T-helper 2 cell treated with Interferon-gamma antibody and Interleukin-4, amounts not matched to agents 5 μg/mL and 100 μg/mL, for 36 hours (primary cell): ENCODE measurements at places on chromosomes 12 and 14.

DNA sequence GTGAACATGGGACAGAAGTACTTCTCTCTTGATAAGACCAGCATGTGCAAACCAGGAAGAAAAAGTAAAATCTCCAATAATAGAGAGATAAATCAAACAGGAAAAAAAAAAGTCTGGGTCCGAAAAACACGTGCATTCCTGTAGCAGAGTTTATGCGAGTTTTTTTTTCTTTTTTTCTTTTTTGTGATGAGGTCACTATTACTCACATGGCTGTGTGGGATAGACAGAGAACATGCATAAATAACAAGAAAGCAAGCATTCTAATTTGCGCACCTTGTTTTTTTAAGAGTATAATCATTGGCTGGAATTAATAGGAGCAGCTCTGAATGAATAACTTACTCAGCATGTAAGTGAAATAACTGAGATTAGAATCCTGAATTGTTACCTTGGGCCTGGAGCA is 91.9 kb upstream of the CPM start:
- no peak overlapping the region for H3K27ac ChIP-seq
- H3K36me3 ChIP-seq, result no peaks in the 10 kb centered on the region
- no peaks in the 10 kb centered on the region for H3K27me3 ChIP-seq
- no peaks in the 10 kb centered on the region for H3K4me1 ChIP-seq

GRCh38 chr14:30520536-30520935 is 38.4 kb upstream of the G2E3 start:
- no peak overlapping the region for H3K27ac ChIP-seq
- no peak overlapping the region for H3K4me3 ChIP-seq
- no peaks in the 10 kb centered on the region for H3K36me3 ChIP-seq

DNA sequence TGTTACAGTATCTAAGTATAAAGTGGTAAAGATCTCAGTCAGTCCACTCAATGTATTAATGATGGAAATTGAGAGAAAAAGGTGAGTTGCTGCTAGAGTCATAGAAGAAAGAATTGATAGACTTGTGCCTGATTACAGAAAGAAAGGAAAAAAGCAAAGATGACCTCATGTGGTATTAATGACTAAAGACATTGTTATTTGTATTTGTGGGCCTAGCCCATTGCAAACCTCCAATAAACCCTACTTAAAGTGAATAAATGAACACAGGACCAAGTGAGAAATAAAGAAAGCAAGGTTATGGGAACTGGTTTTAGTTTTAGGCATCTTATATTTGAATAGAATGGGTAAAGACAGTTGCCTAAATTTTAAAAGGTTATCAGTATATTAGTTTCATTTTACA is 105.5 kb downstream of the SYT1 start:
- no peaks in the 10 kb centered on the region for H3K4me1 ChIP-seq
- H3K4me3 ChIP-seq, result no peak overlapping the region
- no peaks in the 10 kb centered on the region for H3K27me3 ChIP-seq
- H3K27ac ChIP-seq, result no peak overlapping the region
- DNase-seq, result no peak
- no peaks in the 10 kb centered on the region for H3K36me3 ChIP-seq

DNA sequence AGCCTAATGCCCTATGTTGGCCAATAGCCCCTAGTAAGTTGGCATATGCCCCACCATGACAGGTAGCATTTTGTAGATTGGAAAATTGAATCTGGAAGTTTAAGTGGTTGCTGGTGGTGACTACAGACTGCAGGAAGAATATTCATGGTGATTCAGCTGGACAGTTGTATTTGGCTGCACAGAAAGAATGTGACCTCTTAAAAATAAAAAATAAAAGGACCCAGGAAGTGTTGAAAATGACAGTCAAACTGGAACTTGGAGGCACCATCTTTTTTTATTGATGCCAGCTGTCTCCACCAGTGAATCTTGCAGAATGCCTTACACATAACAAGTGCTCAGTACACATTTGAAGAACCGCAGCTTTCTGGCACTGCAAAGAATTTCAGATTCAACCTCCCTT is 73.9 kb downstream of the PRMT8 start:
- no peak overlapping the region for H3K27ac ChIP-seq
- no peaks in the 10 kb centered on the region for H3K36me3 ChIP-seq
- no peak for DNase-seq
- H3K4me1 ChIP-seq, result peaks cover 4% of the 10 kb centered on the region
- peaks cover 2% of the 10 kb centered on the region for H3K27me3 ChIP-seq

DNA sequence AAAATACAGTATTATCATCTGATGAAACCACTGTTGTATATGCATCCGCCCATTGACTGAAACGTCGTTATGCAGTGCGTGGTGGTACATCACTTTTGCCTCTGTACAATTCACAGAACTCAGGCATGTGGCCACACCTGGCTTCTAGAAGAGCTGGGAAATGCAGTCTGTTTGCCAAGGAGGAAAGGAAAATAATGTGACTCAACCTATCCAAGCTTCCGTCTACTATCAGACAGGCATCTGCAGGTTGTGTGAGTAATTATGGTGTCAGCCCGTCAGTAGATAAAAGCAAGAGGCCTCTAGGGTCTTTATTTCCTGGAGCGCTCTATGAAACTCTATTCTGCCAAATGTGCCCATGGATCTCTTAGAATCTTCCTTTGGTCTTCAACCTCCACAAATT is 111.6 kb downstream of the BBS10 start:
- H3K27ac ChIP-seq, result no peak overlapping the region
- DNase-seq, result no peak
- no peaks in the 10 kb centered on the region for H3K4me1 ChIP-seq
- H3K4me3 ChIP-seq, result no peak overlapping the region
- no peaks in the 10 kb centered on the region for H3K27me3 ChIP-seq
- no peaks in the 10 kb centered on the region for H3K36me3 ChIP-seq

DNA sequence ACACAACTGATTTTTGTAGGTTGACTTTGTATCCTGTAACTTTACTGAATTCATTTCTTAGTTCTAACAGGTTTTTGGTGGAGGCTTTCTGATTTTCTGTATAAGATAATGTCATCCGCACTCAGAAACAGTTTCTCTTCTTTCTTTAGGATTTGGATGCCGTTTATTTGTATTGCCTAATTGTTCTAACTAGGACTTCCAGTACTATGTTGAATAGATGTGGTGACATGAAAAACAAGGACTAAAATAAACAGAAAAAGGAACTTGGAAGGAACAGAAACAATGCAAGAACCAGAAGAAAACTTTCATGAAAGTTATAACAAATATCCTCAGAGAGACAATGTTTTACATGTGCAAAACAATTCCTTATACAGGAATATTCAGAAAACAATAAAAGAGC is 100.3 kb downstream of the GTF2A1 start:
- DNase-seq, result no peak
- H3K36me3 ChIP-seq, result peaks cover 2% of the 10 kb centered on the region
- peaks cover 7% of the 10 kb centered on the region for H3K4me1 ChIP-seq
- H3K27me3 ChIP-seq, result no peaks in the 10 kb centered on the region
- H3K4me3 ChIP-seq, result no peak overlapping the region

GRCh38 chr14:101355284-101355683 is 206.0 kb upstream of the DIO3 start:
- H3K4me1 ChIP-seq, result no peaks in the 10 kb centered on the region
- no peaks in the 10 kb centered on the region for H3K36me3 ChIP-seq
- no peak for DNase-seq
- H3K27ac ChIP-seq, result no peak overlapping the region

DNA sequence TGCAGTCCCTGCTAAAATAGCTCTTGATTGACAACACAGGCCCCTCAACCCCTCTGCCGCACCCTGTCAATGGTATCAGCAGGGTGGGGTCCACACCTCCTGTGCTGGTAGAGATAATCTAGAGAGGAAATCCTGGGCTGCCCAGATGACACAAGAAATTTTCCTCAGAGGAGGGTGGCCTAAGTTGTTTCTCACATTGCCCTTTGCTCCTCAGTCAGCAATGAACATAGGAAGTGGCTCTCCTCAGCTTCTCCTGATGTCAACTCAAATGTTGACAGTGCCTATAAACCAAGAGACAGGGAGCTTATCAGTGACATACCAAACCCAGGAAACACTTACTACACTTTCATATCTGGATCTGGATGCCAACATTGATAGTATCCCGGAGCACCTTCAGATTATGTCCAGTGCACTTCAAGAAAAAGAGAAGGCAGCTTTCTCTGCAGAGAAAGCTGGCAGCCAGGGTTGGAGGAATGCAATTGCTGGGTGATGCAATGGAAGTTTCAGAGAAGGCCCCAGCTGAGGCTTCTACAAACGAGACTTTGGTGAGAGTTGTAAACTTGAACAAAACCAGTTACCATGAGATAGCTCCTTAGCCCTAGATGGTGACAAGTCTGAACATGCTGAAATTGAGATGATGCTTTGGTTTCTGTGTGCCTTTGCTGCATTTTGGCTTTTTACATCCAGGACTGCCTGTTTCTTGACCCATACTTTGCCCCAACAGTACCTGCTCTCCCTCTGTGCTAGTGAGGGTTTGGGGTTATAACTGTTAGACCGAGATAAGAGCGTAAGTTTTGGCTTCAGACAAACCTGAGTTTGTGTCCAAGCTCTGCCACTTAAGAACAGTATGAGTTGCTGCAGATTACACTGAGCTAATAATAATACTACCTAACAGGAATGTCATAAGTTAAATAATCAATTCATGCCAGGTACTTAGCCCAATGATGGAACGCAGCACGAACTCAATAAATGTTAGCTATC is 183.5 kb downstream of the NUAK1 start:
- peaks cover 6% of the 10 kb centered on the region for H3K27me3 ChIP-seq
- H3K36me3 ChIP-seq, result no peaks in the 10 kb centered on the region
- no peak overlapping the region for H3K27ac ChIP-seq
- no peak for DNase-seq
- no peaks in the 10 kb centered on the region for H3K4me1 ChIP-seq
- H3K4me3 ChIP-seq, result no peak overlapping the region

- H3K27ac ChIP-seq, result no peak overlapping the region
- H3K27me3 ChIP-seq, result no peaks in the 10 kb centered on the region
- no peak overlapping the region for H3K4me3 ChIP-seq
- no peaks in the 10 kb centered on the region for H3K4me1 ChIP-seq
Observed at GRCh38 chr12:95634622-95635621, 83.6 kb upstream of the USP44 start.

DNA sequence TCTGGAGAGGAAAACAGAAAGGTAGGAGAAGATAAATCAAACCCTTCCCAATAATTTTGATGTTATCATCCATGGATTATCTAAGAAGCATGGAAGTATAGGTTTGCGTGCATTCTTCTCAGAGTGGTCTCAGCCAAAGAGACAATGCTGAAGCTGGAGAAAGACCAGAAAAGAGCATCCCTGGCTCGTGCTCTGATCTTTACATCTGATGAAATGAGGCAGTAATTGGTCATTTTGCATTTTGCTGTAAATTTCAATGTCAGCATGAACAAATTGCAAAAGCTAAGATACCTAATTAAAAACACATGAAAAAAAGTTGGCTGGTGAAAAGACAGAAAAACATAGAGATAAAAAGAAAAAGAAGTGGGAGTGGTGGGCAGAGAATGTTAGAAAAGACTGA is 252.4 kb downstream of the ITPR2 start:
- no peak for DNase-seq
- peaks cover 10% of the 10 kb centered on the region for H3K4me1 ChIP-seq
- no peak overlapping the region for H3K27ac ChIP-seq
- no peak overlapping the region for H3K4me3 ChIP-seq

DNA sequence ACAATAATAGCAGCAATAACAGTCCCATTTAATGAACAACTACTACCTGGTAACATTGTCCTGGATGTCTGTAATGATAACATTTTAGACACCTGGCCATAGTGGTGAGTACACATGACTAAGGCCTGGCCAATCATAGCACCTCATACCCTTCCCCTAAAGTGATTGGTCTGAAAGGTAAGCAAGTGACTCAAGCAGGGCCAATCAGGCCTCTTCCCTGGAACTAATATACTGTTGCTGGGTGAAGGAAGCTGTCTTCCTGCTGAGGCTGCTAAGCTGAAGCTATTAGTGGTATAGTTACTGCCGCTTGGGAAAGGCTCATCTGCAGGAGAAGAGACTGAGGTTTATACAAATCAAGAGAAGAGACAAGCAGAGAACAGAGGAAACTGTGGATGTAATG is 18.7 kb upstream of the NOS1 start:
- no peak for DNase-seq
- H3K4me3 ChIP-seq, result no peak overlapping the region
- no peak overlapping the region for H3K27ac ChIP-seq
- no peaks in the 10 kb centered on the region for H3K27me3 ChIP-seq
- H3K4me1 ChIP-seq, result no peaks in the 10 kb centered on the region
- H3K36me3 ChIP-seq, result no peaks in the 10 kb centered on the region

- peaks cover 2% of the 10 kb centered on the region for H3K27me3 ChIP-seq
- H3K27ac ChIP-seq, result no peak overlapping the region
- DNase-seq, result no peak
- H3K36me3 ChIP-seq, result no peaks in the 10 kb centered on the region
Observed at GRCh38 chr12:116346741-116347140, 69.2 kb upstream of the MED13L start.

GRCh38 chr12:26268841-26269561 is 73.6 kb downstream of the SSPN start:
- no peaks in the 10 kb centered on the region for H3K36me3 ChIP-seq
- H3K4me1 ChIP-seq, result no peaks in the 10 kb centered on the region
- H3K27ac ChIP-seq, result no peak overlapping the region
- no peak overlapping the region for H3K4me3 ChIP-seq

- no peaks in the 10 kb centered on the region for H3K27me3 ChIP-seq
- no peak overlapping the region for H3K27ac ChIP-seq
- H3K36me3 ChIP-seq, result peaks cover 28% of the 10 kb centered on the region
- no peak overlapping the region for H3K4me3 ChIP-seq
Observed at GRCh38 chr12:118350908-118351559, 21.7 kb downstream of the TAOK3 start.

DNA sequence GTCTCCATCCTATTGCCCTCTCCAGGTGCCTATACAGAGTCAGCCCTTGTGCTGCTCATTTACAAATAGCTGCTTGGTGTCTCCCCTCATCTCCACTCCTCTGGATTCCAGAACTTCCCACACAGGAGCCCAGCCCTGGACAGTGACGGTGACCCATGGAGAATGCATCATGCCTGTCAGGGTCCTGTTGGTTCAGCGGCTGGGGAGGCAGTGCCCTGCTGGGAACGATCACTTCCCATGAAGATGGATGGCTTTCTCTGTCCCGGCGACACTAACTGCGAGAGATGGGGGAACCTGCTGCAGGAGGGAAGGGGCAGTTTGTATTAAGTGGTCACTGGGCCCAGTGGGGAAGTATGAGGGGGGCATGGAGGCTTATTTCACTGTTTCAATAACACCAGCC is 395.0 kb upstream of the TBX3 start:
- no peak for DNase-seq
- H3K27ac ChIP-seq, result no peak overlapping the region
- no peaks in the 10 kb centered on the region for H3K27me3 ChIP-seq
- H3K4me3 ChIP-seq, result no peak overlapping the region
- no peaks in the 10 kb centered on the region for H3K4me1 ChIP-seq
- H3K36me3 ChIP-seq, result no peaks in the 10 kb centered on the region

- no peaks in the 10 kb centered on the region for H3K4me1 ChIP-seq
- H3K4me3 ChIP-seq, result no peak overlapping the region
- no peak for DNase-seq
Observed at GRCh38 chr12:70847871-70848270, 72.7 kb downstream of the PTPRR start.

GRCh38 chr12:4154672-4155225 is 118.8 kb upstream of the CCND2 start:
- peak overlapping the region; percentile 68 for H3K4me3 ChIP-seq
- H3K27me3 ChIP-seq, result no peaks in the 10 kb centered on the region
- H3K4me1 ChIP-seq, result peaks cover 78% of the 10 kb centered on the region
- no peak for DNase-seq

GRCh38 chr14:69013943-69014782 is 35.1 kb upstream of the ACTN1 start:
- H3K27me3 ChIP-seq, result peaks cover 4% of the 10 kb centered on the region
- no peak overlapping the region for H3K27ac ChIP-seq
- no peak overlapping the region for H3K4me3 ChIP-seq
- no peaks in the 10 kb centered on the region for H3K36me3 ChIP-seq

- no peaks in the 10 kb centered on the region for H3K27me3 ChIP-seq
- DNase-seq, result no peak
- H3K4me1 ChIP-seq, result no peaks in the 10 kb centered on the region
- no peaks in the 10 kb centered on the region for H3K36me3 ChIP-seq
- no peak overlapping the region for H3K27ac ChIP-seq
- no peak overlapping the region for H3K4me3 ChIP-seq
Observed at GRCh38 chr14:82776958-82777357, 1243.3 kb upstream of the SEL1L start.
